ENCODE measurements at places on chromosomes 6 and 20. TPM values are rescaled to one million over a fixed set of nuclear protein-coding genes. Genes with fewer than 3 reads are reported as not detected.
A peak's percentile ranks its signal among the peaks of the same experiment; 100 is the strongest.

The KIAA1755 gene
- not detected for total RNA-seq

DNA sequence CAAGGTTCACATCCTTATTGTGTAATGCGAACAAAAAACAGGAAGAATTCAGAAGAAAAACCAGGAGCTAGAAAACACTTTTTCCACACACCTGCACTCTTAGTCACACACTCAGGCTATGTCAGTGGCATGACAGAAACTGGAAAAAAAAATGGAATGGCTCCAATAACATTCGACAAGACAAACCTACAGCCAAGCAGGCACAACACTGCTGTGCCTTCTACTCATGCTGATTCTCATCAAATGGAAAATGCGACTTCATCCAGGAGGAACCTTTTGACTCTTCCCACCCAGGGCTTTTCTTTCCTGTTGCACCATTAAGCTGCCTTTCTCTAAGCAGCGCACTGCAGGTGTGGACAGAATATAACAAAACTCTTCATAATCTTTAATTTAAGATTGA, 163.2 kb upstream of the BTBD3 start:
- no peaks in the 10 kb centered on the region for H3K36me3 ChIP-seq
- no peaks in the 10 kb centered on the region for H3K4me1 ChIP-seq
- no peak overlapping the region for H3K27ac ChIP-seq
- H3K4me3 ChIP-seq: no peak overlapping the region

DNA sequence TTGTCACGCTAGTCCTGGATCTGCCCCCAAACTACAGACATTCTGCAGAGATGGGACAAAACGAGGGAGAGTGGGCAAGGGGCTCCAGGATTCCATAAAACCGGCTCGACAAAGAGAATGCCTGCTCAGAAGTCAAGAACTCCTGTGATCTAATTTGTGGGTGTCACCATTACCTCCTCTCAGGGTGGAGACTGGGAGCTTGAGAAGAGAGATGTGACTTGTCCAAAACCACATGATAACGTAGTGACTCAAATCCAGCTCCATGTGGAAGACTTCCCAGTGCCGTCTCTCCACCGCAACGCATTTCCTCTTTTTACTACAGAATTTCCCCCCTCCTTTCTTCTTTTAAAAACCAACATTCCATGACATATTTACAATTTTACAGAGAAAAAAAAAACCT, 44.3 kb downstream of the TRERF1 start:
- H3K4me3 ChIP-seq: no peak overlapping the region
- H3K27ac ChIP-seq: no peak overlapping the region
- no peak for DNase-seq
- peaks cover 55% of the 10 kb centered on the region for H3K4me1 ChIP-seq

The EPB41L2 gene
- total RNA-seq: 40.7 TPM

DNA sequence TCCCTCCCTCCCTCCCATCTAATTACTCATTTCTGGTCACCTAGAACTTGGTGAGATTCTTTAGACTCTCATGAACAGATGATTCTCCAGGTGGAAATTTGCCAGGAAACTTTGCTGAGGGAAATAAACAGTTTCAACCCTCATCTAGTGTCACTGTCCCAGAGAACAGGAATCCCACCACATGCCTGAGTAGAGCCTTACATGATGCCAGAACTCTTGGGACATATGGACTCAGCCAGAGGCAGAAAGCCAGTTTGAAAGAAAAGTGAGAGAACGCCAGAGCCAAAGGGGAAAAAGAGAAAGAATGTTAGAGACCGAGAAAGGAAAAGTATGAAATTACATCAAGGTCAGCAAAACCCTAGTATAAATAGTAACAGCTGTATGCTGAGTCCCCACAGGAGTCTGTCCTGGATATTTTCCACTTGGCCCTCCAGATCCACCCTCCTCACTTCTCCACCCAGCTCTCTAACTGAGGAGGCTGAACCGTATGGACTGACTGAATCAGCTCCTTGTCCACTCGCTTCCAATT, 127.5 kb upstream of the COL21A1 start:
- DNase-seq: no peak
- H3K36me3 ChIP-seq: no peaks in the 10 kb centered on the region
- peaks cover 4% of the 10 kb centered on the region for H3K27me3 ChIP-seq
- peaks cover 5% of the 10 kb centered on the region for H3K4me1 ChIP-seq

DNA sequence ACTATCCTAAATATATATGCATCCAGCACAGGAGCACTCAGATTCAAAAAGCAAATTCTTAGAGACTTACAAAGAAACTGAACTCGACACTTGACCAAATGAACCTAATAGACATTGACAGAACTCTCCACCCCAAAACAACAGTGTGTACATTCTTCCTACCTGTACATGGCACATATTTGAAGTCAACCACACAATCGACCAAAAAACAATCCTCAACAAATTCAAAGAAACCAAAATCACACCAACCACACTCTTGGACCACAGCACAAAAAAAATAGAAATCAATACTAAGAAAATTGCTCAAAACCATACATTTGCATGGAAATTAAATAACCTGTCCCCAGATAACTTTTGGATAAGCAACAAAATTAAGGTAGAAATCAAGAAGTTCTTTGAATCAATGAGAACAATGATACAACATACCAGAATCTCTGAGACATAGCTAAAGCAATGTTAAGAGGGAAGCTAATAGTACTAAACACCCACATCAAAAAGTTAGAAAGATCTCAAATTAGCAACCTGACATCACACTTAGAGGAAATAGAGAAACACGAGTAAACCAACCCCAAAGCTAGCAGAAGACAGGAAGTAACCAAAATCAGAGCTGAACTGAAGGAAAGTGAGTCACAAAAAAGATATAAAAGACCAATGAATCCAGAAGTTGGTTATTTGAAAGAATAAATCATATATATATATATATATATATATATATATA, 12.5 kb upstream of the TREM1 start:
- peaks cover 55% of the 10 kb centered on the region for H3K4me1 ChIP-seq
- H3K27ac ChIP-seq: peak overlapping the region; percentile 72
- peaks cover 13% of the 10 kb centered on the region for H3K36me3 ChIP-seq
- H3K4me3 ChIP-seq: peak overlapping the region; percentile 42
- no peak for DNase-seq
